ENCODE measurements at places on chromosomes 6 and 20.

DNA sequence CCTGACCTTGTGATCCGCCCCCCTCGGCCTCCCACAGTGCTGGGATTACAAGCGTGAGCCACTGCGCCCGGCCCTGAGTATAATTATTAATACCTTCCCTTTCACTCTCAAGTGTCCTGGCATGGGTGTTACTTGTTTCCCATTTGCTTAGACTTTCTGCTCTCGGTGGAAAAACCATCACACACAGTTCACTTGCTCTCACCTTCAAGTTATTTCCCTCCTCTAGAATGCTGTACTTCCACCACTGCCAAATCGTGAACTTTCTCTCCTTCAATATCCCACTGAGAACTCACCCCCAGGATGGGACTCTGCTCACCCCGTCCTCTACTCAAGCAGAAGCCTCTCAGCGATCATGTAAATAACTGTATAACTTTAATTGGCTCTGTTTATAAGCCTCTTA lies 4.6 kb upstream of the HIVEP1 start:
- DNase-seq, result no peak

DNA sequence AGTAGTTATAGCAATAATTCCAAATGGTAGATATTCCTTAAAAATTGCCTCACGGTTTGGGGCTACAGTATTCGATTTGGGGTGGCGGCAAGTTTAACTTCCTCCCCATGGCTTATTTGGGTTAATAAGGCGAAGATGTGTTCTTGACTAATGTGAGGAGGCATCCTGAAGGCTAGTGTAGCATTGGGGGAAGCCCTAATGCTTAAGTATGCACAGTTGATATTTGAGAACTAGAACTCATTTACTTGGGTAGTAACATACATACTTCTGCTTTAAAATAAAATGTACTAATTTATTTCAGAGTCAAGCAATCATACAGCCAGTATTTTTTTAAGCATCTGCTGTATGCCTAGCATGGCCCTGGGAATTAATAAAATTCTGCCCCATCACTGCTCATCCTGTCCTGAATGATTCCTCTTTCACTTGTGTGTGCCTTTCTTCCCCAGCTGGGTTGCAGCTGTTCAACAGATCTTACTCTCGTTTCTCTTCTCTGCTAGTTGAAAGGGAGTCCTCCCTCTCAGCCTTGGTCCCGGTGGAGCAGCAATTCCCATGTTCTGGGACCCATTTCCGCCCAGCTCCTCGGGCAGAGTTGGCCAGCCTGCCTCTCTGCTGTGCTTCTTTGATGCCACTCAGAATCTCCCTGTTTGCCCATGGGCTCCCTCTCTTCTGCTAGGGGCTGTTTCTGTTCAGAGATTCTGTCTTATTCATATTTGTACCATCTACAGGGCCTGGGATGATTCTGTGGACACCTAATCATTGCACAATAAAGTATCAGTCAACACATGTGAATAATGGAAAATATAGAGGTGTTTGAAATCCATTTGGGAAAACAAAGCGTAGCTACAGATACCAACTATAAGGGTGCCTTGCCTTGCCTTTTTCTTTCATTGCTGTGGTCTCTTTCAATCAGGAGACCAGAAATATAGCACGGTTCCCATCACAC lies 104.8 kb downstream of the ARID1B start:
- DNase-seq, result no peak

DNA sequence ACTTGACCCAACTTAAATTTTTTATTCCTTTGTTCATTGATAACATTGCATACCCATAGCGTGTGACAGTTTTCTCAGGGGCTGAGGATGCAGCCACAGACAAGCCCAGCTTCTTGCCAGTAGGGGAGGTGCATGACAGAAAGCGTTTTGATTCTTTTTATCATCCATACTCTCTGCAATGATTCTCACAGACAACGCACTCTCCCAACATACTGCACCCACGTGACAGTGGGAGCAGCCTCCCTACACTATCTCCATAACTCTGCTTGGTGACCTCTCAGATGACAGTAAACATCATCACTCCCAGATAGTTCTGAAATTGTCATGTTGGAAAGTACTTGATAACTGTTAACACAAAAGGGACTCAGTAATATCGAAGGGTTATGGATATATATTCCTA lies 481.2 kb upstream of the AGPAT4 start:
- DNase-seq, result no peak

- no peak for DNase-seq
These were observed 87.5 kb upstream of the ARID1B start for GRCh38 chr6:156689656-156690055.

GRCh38 chr20:44600758-44601201 lies 18.4 kb downstream of the PKIG start:
- DNase-seq, result no peak

DNA sequence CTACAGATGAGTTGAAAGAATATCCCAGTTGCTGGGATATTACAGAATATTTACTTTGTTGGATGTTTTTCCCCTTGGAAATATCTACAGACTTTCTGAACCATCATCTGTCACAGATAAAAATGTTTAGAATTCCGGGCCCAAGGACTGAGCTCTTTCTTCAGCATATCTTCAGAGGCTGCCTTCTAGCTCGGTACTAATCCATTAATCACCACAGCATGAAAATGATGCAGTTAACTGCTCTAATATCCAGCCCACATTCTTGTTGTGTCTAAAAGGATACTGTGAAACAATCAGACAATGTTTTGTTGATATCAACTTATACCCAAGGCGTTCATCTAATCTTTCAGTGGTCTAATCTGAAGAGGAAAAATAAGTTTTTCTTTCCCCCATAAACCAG lies 247.4 kb downstream of the TBC1D32 start:
- no peak for DNase-seq

- peak; percentile 29 for DNase-seq
These were observed 47.8 kb downstream of the GMPR start for GRCh38 chr6:16286151-16286522.

DNA sequence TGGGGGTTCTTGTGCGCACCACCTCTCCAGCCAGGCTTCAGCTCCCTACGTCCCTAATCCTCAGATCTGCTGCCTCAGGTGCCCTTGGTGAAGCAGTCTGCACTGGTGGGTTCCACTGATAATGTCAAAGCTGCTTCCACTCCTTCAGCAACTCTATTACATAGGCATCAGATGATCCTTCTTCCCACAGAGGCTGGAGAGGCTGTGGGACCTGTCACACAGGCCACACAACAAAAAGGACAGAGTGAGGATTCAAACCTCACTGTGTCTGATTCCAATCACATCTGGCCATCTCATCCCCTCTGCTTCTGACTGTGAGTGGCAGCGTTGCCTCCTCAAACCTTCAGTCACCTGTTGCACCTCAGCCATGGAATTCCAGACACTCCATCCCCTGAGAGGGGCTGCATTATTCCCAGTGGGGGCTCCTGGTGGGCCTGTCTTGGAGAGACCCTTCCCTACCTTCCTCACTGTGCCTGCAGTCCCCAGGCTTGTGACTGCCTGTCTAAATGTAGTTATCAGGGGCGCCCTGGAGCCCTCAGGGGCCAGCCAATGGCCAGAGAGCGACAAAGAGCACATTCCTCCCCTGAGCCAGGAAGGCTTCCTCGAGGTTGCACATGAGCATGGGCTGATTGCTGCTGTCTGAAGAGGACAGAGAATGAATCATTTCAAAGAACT lies 211.4 kb upstream of the ECI2 start:
- DNase-seq, result no peak

DNA sequence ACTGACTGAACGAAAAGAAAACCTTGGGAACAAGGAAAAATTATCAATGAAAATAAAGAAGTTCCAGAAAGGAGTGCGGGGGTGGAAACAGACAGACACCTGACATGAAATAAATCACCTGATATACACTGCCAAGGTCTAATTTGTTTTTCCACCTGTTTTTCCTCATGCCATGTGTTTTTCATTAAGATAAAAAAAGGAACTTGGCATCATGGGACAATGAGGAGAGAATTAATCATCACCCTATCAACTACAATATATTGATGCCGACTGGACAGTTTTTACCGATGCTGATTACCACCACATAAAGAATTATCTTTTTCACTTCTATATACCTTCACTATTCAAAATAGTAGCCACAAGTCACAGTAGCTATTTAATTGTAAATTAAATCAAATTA lies 233.2 kb downstream of the ARHGAP18 start:
- DNase-seq, result no peak

DNA sequence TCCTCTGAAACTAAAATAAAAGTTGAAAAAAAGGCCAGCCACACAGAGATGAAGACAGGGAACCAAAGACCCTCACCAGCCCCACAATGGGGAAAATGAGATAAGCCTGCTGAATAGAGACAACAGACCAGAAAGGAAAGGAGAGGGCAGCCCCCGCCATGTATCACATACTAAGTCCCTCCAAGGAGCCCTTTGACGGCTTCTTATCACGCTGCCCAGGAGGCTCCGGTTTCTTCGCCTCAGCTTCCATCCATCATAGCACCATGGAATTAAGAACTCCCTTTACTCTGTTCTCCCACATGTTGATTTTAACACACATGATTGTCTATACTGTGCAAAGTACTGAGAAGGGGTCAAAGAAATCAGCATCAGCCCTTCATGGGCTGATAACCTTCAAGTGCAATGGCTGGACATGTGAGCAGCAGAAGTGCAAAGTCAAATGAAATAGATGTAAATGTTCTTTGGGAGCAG lies 54.9 kb downstream of the MAP3K5 start:
- no peak for DNase-seq

GRCh38 chr20:48667889-48668413 lies 159.8 kb downstream of the PREX1 start:
- no peak for DNase-seq

GRCh38 chr6:12173181-12173580 lies 117.0 kb upstream of the EDN1 start:
- no peak for DNase-seq

- peak; percentile 39 for DNase-seq
These were observed 28.9 kb upstream of the CCR6 start for GRCh38 chr6:167093922-167094432.

- DNase-seq, result no peak
These were observed 1118.5 kb upstream of the EYS start for GRCh38 chr6:66825539-66825938.

Data from activated CD4-positive, alpha-beta T cell treated with anti-CD3 and anti-CD28 coated beads, Interleukin-2, amount 50 U/mL, for 16 hours (primary cell).